ENCODE measurements at places on chromosomes 16 and 17. TPM values are rescaled to one million over a fixed set of nuclear protein-coding genes. Genes with fewer than 3 reads are reported as not detected.

- no peak for DNase-seq
Measured at GRCh38 chr16:78001451-78002025, 20.8 kb upstream of the CLEC3A start.

DNA sequence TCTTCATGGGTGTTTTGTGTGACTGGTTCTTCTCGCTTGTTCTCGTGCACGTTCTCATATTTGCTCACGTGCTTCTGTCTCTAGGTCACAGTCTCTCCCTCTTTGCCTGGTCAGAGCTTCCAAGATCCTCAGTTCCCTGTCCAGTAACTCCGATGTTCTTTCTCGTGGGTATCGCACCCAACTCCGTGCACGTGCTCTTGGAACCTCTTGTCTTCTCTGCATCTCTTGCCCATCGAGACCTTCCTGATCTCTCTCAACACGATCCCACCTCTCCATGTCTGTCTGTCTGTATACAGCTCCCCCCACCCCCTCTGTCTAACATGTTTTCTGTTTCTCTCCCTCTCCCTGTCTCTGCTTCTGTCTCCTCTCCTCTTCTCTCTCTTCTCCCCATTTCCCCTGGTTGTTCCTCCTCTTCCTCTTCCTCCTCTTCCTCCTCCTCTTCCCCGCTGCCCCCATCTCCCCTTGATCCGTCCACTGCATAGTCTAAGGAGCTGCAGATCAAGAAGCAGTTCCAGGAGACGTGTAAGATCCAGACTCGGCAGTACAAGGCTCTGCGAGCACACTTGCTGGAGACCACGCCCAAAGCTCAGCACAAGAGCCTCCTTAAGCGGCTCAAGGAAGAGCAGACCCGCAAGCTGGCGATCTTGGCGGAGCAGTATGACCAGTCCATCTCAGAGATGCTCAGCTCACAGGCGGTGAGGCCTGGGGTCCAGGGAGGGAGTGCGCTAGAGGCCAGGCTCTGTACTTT is 6.1 kb downstream of the HIRIP3 start:
- DNase-seq, result no peak

DNA sequence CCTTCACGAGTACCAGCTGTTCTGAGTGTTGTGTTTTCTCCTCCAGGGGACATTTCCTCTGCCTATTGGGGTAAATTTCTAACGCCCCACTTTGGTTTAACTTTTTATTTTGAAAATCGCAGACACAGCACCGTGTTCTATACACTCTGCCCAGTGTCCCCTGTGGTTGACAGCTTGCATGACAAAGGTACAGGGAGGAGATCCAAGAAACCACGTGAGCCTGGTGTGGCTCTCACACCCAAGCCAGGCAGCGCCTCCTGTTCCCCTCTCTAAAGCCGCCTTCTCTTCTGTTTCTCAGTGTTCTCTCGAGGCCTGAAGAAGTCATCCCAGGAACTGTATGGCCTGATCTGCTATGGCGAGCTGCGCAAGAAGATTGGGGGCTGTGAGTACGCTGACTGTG is 25.4 kb downstream of the CRAMP1 start:
- no peak for DNase-seq

DNA sequence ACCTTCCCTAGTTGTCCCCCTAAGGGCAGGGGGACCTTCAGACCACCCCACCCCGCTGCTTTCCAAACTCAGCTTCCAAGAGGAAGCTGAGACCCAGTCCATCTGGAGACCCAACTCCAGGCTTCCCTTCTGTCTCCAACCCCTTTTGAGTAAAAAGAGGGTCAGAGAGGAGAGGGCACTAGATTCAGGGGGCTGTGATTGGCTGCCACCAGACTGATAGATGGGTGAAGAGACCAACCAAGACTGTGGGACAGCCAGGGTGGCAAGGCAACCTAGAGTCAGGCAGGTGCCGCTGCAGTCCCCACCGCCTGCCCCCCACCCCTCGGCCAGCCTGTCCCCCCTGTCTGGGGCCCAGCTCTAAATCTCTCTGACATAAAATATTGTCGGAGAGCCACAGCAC is 92.5 kb downstream of the SDK2 start:
- no peak for DNase-seq

GRCh38 chr17:32482568-32483320 is 4.0 kb upstream of the CDK5R1 start:
- DNase-seq, result no peak

- DNase-seq, result no peak
Measured at GRCh38 chr16:55503726-55504550, 4.9 kb upstream of the LPCAT2 start.

- DNase-seq, result peak; percentile 85
Measured at GRCh38 chr17:75693500-75694481, 26.7 kb downstream of the SAP30BP start.

GRCh38 chr16:4714996-4715395 is 19.1 kb downstream of the ANKS3 start:
- DNase-seq, result no peak

DNA sequence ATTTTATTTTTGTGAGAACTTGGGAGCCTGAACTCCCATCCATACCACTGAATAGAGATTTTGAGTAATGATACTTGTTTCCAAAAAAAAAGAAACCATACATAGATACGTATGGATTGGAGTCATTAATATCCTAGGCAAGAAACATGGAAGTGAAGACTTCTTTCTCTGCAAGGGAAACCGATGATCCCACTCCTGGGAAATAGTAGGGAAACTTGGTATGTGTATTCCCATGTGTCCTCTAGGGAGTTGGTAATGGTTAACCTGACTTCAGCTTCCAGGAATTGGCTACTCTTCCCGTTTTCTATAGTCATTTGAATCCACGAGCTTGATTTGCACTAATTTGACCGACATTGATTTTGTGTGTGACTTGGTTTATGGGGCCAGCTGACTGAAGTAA is 5.4 kb downstream of the FUS start:
- DNase-seq, result no peak

GRCh38 chr16:83095941-83096692 is 469.3 kb downstream of the CDH13 start:
- no peak for DNase-seq

Gene MRPL12
- polyA plus RNA-seq, result 215 TPM

Data from A549 (cell line).